ENCODE measurements at places on chromosomes 5 and 9.

GRCh38 chr5:34040472-34040871 lies 2.5 kb downstream of the C1QTNF3 start:
- DNase-seq, result no peak

GRCh38 chr9:87464110-87464991 lies 33.3 kb upstream of the DAPK1 start:
- no peak for DNase-seq

- DNase-seq, result no peak
Measured at GRCh38 chr5:148653836-148654781, at the start of gene HTR4. TSS of gene HTR4 (minus strand) at chr5:148654527. CDS start at chr5:148637014, 17,513 bp downstream.

DNA sequence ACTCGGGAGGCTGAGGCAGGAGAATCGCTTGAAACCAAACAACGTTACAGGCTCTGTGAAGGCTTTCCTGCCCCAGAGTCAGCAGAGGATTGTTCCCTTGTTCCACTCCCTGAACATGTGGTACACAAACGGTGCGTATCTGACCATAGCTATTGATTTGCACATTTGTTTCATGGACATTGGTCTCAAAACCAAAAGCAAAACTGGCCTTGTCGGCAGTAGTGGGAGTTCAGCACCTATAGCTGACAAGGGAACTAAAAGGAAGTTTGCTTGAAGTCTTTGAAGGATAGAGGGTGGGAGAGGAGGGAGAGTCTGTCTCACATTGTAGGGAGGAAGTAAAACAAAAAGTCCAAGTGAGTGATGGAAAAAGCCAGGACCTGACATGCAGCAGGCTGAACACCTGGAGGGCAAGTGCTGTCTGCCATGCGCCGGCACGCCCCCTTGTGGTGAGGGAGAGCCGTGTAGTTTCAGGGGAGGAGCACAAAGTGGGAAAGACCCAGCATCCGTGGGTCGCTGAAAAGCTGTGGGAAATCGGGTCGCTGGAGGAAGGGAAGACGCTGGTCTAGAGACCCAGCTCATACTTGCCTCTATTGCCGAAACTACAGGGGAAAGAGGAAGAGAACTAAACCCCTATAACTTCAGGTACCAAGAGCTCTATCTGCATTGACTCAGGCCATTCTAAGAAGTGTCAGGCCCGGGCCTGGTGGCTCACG lies 58.0 kb downstream of the RAD23B start:
- DNase-seq, result peak; percentile 83

DNA sequence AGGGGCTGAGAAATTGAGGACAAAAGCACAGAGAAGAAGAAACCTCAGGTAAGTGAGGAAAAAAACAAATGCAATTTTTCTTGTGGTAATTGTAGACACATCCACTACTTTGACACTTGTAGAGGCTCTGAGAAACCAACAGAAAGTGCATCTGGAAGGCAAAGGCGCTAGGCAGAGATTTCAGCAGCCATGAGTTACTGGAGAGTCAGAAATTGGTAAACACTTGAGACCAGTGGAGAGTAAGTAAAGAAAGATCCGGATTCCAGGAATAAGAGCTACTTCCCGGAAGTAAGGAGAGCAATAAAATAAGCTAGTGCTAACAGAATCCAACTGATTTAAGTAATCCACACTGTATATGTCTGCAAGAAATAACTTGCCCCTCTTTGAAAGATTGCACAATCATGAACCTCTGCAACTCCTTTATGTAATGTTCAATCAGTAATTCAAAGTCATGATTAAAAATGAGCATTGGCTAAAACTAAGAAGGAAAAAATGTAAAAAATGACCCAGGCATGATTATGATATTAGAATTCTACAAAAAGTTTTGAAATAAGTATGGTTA lies 382.1 kb downstream of the CDH18 start:
- DNase-seq, result no peak

DNA sequence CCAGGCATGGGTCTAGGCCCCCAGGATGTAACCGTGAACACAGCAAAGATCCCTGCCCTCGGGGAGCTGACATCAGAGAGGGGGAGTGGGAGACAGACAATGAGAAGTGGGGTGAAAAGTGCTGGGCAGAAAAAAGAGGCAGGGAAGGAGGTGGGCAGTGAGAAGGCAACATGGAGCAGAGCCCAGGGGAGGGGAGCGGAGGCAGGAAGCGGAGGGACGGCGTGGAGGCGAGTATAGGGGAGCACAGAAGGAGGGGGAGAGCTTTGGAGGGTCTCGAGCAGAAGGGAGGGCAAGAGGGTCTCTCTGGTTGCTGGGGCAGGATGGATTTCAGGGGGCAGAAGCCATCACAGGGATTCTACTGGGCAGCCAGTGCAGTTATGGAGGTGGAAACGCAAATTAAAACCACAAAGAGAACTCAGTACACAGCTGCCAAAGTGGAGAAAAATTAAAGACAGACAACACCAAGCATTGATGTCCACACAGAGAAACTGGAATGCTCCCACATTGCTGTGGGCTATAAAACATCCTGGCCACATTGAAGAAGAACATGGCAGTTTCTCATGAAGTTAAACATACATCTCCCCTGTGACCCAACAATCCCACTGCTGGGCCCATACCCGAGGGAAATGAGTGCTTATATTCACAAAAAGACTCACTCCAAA lies 21.1 kb upstream of the LAMC3 start:
- no peak for DNase-seq

Measured in hematopoietic multipotent progenitor cell treated with erythropoietin and hydrocortisone succinate and interleukin-3 and kit ligand, for 17 days (in vitro differentiated cells).